ENCODE measurements at places on chromosomes 6 and 20.
A peak's percentile ranks its signal among the peaks of the same experiment; 100 is the strongest.

DNA sequence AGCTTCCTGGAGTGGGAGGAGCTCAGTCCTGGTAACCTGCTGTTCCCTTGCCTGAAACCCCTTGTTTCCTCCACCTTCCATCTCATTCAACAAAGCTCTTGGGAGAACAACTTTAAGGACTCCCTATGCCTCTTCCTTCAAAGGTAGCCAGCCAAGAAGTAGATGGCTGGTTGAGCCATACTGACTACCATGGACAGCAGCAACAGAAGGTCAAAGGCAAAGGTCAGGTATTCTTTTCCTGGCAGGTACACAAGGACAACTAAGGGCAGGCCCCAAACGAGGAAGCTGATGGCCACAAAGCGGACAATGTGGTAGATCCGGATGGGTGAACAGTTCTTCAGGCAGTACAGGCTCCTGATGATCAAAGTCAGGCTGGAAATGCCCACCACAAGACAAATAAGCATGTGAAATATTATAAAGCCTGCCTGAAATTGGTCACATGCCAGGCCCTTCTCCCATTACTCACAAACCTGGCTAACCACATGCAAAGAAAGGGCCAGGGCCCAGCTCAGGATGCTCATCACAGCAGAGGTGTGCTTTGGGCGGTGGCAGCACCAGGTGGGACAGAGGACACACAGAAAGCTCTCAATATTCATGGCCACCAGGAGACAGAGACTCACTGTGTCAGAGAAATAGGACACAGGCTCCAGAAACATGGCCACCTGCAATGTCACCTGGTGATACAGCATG lies 21.7 kb downstream of the UBD start:
- DNase-seq = no peak

DNA sequence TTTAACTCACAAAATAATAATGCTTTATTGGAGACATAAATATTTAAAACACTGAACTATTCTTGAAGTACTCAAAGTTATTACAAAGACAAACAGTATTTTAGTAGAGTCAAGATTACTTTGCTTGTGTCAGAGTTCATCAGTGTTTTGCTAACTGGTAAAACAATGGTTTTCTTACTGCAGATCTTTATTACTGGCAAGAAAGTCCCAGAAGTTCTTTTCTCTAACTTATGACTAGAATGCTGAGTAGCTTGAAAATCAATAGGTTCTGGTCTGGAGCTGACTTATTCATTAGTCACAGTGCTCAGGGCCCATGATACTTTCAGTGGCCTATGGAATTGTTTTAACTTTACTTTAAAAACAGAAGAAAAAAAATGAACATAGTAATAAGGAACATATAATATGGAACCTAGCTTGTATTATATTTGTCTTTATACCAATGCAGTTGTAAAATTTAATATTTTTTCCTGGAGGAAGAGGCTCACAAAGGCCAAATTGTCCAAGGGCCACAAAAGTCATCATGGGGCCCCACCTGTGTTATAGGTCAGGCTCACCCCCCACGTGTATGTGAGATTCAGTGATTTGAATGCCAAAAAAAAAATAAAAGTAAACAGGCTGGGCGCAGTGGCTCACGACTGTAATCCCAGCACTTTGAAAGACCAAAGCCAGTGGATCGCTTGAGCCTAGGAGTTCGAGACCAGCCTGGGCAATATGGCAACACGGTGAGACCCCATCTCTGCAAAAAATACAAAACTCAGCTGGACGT lies 53.3 kb downstream of the PLEKHG1 start:
- no peak for DNase-seq

DNA sequence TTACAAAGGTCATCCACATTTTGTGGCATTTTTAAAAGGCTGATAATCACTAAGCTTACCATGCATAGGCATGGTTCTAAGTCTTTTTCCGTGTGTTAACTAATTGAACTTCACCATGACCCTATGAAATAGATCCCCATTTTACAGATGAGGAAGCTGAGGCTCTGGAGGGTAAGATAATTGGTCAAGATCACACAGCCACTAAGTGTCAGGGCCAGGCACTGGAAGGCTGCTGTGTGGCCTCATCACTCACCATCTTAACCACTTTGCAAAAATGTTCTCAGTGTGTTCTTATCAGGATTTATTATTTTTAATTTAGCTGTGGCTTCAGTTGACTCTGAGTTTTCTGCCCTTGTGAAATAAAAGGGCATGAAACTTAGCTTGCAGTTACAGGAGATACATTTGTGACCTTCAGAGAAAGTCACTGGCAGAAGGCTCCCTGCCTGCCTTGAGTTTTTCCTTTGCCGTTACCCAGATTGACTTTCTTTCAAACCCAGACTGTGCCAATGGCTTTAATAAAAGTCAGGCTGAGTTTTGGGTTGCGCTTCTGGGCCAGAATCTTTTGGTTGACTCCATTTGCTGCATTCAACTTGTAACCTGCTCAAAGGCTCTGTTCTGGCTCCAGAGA lies 82.0 kb downstream of the EZR start:
- DNase-seq = no peak

- DNase-seq = no peak
Observed at GRCh38 chr6:137704802-137705159, 162.3 kb upstream of the TNFAIP3 start.

DNA sequence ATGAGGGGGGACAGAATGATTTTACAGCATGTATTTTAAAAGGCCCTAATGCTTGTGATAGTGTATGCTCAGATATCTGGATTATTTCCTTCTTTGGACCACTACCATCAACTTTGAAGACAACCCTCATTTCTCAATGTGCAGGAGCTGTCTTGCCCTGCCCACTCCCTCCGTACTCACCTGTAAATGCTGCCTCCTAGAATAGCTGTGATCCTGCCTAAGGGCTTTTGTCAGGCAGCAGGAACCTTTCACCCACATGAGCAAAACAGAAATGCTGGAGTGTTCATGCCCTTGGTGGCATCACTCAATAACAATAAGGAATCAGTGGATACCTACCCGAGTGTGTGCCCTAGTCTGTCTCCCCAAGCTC lies 723.6 kb upstream of the FLRT3 start:
- DNase-seq = no peak

- no peak for DNase-seq
Observed at GRCh38 chr6:86193821-86194220, 551.1 kb upstream of the SYNCRIP start.

DNA sequence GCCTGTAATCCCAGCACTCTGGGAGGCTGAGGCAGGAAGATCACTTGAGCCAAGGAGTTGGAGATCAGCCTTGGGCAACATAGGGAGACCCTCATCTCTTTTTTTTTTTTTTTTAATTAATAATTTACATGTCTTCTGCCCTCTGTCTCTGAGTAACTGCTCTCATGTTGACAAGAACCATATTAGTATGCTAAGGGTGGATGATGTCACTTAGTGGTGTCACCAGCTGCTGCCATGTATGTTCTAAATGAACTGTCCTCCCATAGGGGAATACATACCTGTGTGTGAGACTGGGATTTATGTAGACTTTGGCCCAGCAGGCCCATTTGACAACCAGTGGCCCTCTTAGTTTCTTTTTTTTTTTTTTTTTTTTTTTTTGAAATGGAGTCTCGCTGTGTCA lies 65.6 kb downstream of the SCAND1 start:
- DNase-seq = no peak

DNA sequence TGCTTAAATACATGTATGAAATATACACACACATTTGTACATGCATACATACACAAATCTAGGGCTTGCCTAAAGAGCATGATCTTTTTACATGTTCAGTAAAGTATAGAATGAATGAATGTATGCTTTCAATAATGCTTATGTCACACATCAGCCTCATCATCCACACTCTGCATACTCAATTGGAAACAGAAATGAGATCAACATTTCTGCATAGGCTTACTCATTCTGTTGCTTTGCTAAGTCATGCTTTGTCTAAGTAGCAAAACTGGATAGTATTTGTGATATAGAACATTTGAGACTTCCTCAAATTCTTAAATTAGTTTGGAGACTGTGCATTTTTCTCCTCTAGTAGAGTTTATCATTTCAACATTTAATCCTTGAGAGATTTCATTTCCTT lies 343.3 kb downstream of the ADGRB3 start:
- DNase-seq = no peak

GRCh38 chr6:83590416-83590815 lies 78.1 kb downstream of the PRSS35 start:
- DNase-seq = no peak

GRCh38 chr20:14643556-14643955 lies 306.1 kb upstream of the FLRT3 start:
- no peak for DNase-seq

GRCh38 chr20:43667341-43668132 lies 623 bp downstream of the MYBL2 start:
- peak; percentile 50 for DNase-seq

DNA sequence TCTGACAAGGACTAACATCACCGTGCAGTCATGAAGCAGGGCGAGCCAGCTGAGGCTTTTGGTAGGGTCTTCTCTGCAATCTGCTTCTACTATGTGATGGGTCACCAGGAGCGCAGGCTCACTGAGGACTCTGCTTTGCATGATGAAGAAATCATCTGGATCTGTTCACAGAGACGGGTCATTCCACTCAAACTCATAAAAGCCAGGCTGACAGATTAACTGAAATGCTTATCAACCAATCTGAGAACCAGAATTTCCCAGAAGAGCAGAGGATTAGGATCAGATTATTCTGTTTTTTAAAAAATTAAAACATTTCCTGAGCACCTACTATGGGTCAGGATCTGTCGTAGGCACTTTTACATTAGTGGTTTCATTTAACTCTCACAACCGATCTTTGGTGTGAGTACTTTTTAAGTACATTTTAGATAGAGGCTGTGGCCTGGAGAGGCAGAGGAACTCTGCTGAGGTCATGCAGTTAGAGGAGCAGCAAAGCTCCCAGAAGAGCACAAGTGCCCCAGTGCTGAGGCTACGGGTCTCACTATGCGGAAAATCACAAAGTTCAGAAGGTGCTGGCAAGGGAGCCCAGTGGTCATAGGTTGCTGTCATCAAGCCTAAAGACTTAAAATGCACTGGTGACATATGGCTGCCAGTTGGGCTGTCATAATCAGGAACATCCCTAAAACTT lies 109.1 kb downstream of the BACH2 start:
- no peak for DNase-seq

DNA sequence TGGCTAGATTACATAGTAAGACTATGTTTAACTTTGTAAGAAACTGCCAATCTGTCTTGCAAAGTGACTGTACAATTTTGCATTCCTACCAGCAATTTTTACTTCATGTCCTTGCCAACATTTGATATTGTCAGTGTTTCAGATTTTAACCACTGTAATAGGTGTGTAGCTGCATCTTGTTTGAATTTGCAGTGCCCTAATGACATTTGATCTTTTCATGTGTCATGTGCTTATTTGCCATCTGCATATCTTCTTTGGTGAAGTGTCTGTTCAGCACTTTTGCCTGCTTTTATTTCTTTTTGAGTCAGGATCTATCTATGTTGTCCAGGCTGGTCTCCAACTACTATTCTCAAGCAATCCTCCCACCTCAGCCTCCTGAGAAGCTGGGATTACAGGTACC lies 2.4 kb upstream of the PRPH2 start:
- DNase-seq = no peak

DNA sequence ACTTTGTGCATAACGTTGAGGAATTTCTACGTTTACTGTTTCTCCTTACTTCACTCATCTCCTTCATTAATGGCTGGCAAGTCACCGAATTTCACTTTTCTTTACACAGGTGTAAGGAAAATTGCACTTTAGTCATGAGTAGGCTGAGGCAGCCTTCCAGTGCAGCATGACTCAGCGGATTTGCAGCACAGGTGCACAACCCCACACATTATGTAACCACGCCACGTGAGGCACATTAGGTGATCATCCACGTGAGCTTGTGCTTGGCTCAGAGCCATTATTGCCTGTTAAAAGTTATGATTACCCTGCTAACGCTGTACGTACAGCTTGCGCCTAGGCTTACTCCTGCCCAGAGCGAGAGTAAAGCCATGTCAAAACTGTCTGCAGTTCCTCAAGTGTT lies 158.8 kb downstream of the NKAIN2 start:
- no peak for DNase-seq

GRCh38 chr6:154111025-154111424 lies 72.0 kb downstream of the OPRM1 start:
- DNase-seq = no peak

- DNase-seq = no peak
Observed at GRCh38 chr6:2782825-2783187, 17.6 kb downstream of the WRNIP1 start.

DNA sequence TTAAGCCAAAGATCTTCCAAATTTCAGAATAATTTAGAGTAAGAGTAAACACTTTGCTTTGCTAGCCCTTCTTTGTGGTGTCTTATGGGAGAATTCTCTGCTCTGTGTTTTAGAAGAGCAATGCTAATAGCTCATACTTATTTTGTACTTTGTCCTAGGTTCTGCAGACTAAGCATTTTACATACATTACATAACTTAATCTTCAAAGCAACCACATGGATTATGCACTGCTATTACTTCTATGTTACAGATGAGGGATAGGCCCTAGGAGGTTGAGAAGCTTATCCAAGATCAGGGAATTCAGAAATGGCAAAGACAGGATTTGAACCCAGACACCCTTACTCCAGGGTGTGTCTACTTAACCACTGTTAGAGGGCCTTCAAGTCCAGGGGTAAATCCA lies 9.8 kb upstream of the CCDC170 start:
- DNase-seq = no peak

DNA sequence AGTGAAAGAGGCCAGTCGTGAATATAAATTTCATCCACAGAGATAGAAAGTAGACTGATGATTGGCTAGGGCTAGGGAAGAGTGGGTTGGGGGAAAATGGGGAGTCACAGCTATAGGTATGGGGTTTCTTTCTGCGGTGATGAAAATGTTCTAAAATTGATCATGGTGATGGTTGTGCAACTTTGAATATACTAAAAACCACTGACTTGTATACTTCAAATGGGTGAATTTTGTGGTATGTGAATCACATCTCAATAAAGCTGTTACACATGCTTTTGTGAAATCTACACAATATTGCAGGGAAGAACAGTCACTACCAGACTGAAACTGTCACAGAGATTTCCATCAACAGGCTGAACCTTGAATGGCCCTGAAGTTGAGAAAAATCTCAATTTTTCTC lies 61.5 kb downstream of the LYRM4 start:
- DNase-seq = no peak

GRCh38 chr6:33896391-33897188 lies 92.8 kb upstream of the MLN start:
- no peak for DNase-seq

Measured in RPMI7951 (cell line).